ENCODE measurements at places on chromosomes 12 and 14.
A peak's percentile ranks its signal among the peaks of the same experiment; 100 is the strongest.

- DNase-seq = peak; percentile 79
Measured at GRCh38 chr14:104795781-104796686, 486 bp upstream of the AKT1 start.

GRCh38 chr12:109744986-109745942, 31.6 kb downstream of the FAM222A start:
- DNase-seq = no peak

- no peak for DNase-seq
Measured at GRCh38 chr12:106480251-106480650, 102.6 kb upstream of the RFX4 start.

DNA sequence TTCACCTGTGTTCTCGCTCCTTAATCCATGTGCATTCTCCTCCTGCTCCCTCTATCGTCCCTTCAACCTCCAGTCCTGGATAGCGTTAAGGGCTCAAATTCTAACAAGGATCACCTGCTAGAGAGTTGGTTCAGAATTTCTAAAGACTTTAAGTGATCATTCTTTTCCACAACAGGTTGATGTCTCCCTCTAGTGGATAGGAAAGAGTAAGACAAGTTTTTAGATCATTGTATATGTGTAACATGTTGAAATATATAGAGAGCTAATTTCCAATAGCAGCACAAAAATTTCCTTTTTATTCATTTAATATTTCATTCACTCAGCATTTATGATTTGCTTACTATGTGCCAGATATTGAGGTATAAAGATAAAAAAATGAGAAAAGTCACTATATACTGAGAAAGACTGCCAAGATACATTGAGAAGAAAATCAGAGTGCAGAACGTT, 9.3 kb upstream of the ESR2 start:
- DNase-seq = peak; percentile 77

DNA sequence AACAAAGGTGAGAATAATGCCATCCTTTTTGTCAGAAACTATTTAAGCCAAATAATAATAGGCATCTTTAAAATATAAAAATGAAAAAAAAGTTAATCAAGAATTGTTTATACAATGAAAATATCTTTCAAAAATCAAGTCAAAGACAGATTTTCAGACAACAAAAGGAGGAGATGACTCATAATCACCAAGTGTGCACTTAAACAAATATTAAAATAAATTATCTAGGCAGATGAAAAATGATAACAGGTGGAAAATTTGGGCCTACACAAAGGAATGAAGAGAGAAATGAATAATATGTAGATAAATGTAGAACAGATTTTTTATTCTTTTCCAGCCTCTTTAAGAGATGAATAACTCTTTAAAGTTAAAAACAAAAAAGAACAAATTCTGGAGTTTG, 250.0 kb upstream of the PLEKHG7 start:
- no peak for DNase-seq

DNA sequence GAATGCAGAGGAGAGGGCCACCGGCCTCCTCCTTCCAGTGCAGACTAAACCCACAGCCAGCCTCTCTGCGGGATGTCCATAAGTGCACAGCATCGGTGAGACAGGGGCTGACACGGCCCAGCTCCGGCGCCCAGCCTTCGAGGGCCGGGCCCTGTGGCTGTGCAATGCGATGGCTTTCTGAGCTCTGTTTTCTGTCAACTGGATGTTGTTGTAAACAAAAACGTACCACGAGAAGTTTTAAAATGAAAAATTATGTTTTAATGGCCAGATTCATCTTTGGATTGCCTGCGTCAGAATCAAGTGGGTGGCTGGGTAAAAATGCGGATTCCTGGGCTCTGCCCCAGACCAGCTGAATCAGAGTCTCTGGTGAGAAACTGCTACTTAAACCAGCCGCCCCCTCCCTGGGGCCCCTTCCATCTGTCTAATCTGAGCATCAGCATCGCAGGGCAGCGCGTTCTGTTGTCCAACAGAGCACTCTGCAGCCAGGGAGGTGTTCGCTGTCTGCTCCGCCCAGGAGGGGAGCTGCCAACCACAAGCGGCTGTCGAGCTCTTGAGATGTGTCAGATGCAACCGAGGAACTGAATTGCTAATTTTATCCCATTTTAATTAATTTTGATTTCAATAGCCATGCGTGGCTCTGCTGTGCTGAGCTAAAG, 133.4 kb downstream of the RFLNA start:
- DNase-seq = no peak

- DNase-seq = no peak
Measured at GRCh38 chr12:61798778-61799177, 461.4 kb upstream of the USP15 start.

DNA sequence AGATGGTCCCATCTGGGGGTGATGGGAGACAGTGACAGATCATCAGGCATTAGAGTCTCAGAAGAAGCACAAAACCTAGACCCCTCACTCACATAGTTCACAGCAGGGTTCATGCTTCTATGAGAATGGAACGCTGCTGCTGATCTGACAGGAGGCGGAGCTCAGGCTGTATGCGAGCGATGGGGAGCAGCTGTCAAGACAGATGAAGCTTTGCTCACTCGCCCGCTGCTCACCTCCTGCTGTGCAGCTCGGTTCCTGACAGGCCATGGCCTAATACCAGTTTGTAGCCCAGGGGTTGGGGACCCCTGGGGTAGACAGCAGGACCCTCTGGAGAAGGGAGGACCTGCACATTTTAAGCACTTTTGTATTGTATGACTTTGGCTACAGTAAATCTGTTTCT, 111.2 kb downstream of the LGMN start:
- DNase-seq = no peak

DNA sequence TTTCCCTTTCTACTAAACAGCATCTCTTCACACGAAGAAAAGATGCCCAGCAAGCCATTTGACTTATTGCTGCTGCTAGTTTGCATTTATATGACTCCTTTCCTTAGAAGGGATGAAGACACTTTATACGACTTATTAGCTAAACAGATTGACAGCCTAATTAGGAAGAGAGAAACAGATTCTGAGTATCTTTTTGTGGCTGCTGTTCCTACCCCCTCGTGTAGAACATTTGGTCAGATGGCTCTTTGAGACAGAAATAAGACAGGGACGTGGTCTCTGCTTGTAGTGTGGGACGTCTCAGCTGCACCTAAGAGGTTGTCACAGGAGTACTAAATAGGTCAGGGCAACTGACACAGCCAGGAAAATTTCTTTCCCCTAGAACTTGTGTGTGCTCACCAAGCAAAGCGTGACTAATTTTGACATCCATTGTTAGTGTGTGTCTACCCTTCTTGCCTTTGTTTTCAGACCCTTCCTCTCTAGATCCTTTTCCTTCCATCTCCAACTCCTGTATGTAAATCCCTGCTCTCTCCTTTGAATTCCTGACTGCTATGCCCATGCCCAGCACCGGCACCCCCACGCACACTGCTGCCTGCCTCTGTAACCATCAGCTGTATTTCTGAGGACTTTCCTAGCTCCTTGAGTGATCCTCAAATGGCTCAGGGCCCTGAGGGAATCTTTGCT, 83.2 kb downstream of the DAD1 start:
- no peak for DNase-seq

DNA sequence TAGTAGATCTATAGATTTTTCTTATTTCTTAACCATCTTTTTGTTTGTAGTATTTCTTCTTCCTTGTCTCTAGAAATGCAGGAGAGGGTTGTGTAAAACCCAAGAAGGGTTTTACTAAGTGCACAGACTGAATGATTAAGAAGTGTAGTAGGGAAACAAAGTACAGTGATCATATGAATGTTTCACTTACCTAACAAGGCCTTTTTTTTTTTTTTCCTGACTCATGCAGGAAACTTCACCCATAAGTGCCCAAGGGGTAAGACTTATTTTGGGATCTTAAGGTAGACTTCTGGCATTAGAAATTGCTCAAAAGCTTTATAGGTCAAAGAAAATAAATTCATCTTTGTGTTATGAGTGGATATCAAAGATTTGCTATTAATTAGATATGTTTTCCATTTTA, 10.2 kb downstream of the SCN8A start:
- DNase-seq = no peak

DNA sequence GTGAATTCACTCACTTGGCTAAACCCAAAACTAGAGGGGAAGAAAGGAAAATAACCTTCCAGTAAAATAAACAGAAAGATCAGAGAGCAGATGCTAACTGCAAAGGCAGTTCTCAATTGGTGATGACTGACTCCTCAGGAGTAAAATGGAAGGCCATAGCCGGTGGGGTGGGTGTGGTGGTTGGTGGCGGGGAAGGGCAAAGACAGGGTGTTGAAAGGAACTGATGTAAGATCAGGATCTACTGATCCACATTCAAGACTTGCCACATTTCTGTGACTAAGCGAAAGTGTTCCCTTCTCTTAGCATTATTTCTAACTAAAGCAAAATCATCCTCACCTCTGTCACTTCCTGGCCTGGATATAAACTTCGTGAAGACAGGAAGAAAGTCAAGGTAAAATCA, 26.3 kb upstream of the TC2N start:
- DNase-seq = no peak

- DNase-seq = no peak
Measured at GRCh38 chr14:100066962-100067361, 1.7 kb downstream of the EVL start.

GRCh38 chr14:58815794-58816193, 178.0 kb downstream of the DACT1 start:
- no peak for DNase-seq

- peak; percentile 60 for DNase-seq
Measured at GRCh38 chr14:103629503-103630121, 601 bp downstream of the KLC1 start.

DNA sequence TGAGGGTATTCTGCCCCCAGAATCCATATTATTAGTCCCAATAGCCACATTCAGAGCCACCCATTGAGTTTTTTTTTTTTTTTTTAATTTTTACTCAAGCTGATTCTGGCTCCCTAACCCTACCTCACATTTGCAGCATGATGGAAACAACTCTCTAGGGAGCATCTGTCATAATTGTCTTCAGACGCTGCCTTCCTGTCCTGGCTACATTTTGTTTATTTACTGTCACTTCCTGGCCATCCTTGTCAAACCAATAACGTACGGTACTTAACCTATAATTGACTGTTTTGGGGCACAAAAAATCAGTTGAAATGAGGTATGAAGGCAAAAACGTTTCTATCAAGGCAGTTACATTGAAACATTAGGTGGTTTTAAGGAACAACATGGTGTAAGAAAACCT, 2.1 kb downstream of the GLIPR1 start:
- no peak for DNase-seq

- no peak for DNase-seq
Measured at GRCh38 chr12:3140284-3140683, 63.1 kb downstream of the TSPAN9 start.

- DNase-seq = no peak
Measured at GRCh38 chr12:83198291-83199015, 511.7 kb downstream of the TMTC2 start.

DNA sequence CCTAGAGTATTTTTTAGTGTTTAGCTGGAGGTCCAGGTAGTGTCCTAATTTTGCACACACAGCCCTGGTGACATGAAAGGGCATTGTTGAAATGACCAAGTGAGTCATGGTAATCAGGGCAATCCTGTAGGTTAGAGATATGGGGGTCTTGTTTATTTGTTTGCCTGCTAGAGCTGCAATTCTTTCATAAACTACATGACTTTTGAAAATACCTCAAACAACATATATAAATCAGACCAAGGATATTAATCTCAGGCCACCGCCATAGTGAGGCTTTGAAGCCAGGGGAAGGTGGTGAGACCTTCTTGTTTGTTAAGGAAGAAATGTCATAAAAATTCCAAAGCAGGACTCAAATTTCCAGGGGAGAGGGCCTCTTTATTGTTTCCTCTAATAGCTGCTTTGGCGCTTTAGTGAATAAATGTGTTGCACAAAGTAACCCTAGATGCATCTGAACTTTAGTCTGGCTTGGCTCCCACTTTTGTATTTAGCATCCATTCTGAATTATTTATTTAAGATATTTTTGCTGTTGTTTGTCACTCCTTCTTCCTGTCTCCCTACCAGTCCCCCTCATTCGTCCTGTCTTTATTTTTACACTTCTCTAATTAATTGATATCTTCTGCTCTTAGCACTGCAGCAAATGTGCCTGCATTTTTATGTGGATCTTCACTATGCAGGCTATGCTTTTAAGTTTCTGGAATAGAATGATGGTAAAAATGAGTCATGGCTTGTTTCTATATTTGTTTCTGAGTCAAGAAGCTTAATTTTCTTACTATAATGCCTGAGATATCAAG, 430.3 kb downstream of the RAD51B start:
- DNase-seq = no peak

GRCh38 chr12:120696626-120697025, 9.7 kb downstream of the MLEC start:
- no peak for DNase-seq

- no peak for DNase-seq
Measured at GRCh38 chr12:91349476-91349875, 166.9 kb upstream of the DCN start.

DNA sequence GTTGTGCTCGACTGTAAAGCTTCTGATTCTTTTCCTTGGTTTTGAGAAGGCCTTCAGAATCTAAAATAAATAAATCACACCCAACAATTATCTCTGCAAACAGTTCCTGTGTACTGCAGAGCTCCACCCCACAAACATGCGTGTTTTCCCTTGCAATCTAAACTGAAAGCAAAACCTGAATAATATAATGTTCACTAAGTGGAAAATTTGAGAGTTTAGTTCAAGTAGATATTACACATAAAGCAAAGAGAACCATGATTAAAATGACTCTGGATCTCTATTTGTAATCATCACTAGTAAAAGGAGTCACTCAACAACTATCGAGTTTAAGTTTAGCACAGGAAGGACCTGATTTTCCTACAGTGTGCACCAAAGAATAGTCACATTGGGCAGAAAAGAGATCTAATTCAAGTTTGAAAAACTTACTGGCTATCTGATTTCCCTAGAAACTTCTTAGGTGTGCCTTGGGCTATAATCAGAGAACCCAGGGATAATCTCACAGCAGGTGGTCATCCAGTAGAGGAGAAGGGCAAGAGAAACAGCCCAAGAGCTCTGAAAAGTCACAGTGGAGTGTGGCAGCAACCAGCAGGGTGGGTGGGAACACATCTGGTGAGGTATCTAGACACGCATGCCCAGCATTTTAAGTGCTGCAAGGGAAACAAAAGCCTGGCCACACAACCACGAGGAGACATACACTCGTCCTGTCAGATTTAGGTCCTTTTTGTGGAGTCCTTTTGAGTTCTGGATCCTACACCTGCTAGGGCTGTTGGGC, 25.4 kb downstream of the ATG14 start:
- no peak for DNase-seq

DNA sequence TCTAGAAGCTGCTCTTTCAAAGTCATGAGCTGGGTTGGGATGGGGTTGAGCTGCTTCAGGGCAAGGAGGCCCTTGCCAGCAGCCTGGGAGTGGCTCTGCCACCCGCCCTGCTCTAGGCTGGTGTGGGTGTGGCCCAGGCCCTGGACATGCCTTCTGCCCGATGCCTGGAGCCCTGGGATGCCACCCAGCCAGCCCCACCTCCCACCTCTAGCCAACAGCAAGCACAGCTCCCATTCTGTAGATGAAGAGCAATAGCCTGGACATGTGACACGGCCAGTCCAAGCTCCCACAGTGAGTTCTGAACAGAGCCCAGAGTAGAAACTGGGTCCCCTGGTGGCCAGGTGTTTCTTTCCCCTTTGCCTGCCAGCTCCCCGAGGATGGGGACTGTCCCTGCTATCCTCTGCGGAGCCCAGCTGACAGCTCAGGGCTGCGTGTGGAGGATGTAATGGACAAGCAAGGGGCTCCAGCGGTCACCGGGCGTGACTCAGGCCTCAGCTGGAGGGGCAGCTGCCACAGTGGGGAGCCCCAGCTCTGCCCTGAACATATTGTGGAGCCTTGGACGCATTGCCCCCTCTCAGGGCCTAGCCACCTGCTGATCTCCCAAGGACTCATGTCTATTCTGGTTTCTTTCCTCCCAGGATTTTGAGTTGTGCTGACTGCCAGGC, 165.2 kb downstream of the TSPAN9 start:
- no peak for DNase-seq

- no peak for DNase-seq
Measured at GRCh38 chr12:24118668-24119067, 169.2 kb upstream of the SOX5 start.
